Upper lobe of right lung (tissue), 1 donor: ENCODE measurements at places on chromosomes 13 and 19.

GRCh38 chr19:50315773-50316448 lies 13.3 kb downstream of the KCNC3 start:
- no peak for DNase-seq

- DNase-seq = peak; percentile 93
Observed at GRCh38 chr13:77026861-77027621, at the start of gene FBXL3. FBXL3 (minus strand) TSS chr13:77027159; CDS start chr13:77021860, 5,299 bp downstream.

GRCh38 chr19:57280962-57281400 lies 696 bp downstream of the ZNF460 start:
- no peak for DNase-seq

DNA sequence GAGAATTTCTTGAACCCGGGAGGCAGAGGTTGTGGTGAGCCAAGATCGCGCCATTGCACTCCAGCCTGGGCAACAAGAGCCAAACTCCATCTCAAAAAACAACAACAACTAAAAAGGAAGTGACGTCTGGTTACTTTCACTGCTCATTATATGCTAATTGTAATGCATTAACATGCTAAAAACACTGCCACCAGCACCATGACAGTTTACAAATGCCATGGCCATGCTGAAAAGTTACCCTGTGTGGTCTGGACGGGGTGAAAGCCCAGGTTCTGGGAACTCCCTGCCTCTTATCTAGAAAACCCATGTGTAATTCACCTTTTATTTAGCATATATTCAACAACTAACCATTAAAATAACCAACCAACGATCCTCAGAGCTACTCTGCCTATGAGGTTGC lies 28.1 kb downstream of the CPT1C start:
- no peak for DNase-seq

- DNase-seq = peak; percentile 83
Observed at GRCh38 chr19:11130824-11131455, 24.6 kb downstream of the SPC24 start.

GRCh38 chr13:74316547-74316946 lies 182.3 kb upstream of the KLF12 start:
- DNase-seq = no peak

- DNase-seq = no peak
Observed at GRCh38 chr13:37615276-37615675, 16.7 kb upstream of the POSTN start.
